AG20443 (cell line): ENCODE measurements at places on chromosomes 4 and X.

DNA sequence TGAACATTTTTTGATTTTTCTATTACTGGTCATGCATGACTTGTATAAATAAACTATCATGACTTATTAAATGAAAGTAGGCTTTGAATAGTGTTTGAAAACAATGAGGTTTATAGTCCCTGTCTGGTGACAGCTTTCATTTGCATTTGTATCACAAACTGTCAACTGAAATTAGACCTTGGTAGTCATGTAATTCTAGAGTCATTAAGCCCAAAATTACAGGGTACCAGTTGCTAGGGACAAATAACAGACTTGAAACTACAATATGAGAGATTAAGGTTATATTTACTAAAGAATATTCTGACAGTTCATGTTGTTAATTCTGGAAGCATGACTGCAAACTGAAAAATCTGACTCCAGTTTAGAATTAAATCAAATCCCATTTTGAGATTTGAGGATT, 9.2 kb upstream of the VAMP7 start:
- DNase-seq = no peak

- DNase-seq = no peak
These were observed 339.8 kb upstream of the GATB start for GRCh38 chr4:152100379-152101201.

DNA sequence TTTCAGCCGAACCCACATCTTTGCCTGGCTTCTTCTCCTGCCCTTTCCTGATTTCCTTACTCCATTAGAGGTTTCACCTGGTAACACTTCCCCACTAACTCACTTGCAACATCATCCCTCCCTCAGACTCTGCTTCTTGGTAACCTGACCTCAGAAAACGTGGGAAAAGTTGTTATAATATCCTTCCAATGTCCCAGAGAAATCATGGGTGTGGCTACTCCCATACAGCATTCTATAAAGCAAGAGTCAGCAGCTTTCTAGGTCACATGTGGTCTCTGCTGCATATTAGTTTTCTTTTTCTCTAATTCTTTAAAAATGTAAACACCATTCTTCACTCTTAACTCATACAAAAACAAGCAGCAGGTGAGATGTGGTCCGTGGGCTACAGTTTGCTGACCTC, 283.1 kb upstream of the MAOA start:
- no peak for DNase-seq

DNA sequence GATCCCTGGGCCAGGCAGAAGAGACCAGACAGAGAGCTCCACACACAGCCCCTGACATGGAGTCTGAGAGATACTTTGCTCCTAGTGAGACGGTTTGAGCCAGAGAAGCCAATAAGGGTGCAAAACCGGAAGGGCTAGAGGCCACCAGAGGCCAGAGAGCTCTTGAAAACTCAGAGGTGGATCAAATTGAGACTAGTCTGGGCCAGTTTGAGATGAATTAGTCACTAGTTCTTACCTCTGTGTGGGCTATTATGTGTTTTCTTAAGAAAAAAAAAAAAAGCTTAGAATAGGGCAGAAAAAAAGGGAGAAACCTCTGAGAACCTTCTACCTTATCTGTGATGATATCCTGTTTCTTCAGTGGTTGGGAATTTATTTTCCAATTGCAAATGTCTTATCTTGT, 110.4 kb upstream of the EDNRA start:
- no peak for DNase-seq

DNA sequence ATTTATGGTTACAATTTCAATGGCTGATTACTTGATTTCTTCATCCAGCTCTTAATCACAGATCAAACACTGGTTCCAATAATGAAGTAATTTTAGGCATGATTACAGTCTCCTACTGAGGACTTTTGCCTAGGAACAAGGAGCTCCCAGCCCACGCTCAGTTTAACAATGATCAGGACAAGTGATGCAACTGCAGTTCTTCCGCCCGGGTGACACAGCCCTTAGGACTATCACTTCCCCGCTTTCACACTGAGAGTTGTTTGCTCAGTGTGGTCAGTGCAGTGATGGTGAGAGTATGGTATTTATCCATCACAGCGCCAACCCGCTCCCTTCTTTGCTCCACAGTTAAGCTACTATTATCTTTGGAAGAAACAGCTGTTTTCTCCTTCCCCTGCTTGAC, 203.2 kb upstream of the MBNL3 start:
- peak; percentile 47 for DNase-seq
